Dermis microvascular lymphatic vessel endothelial cell (primary cell): ENCODE measurements at places on chromosomes 3 and 15. TPM values are rescaled to one million over a fixed set of nuclear protein-coding genes. Genes with fewer than 3 reads are reported as not detected.

The PSMD6 gene
- total RNA-seq = 89.0 and 99.6 TPM in 2 replicates

The GAP43 gene
- not detected in 2 replicates for total RNA-seq

The FRMD5 gene
- 0.89 and 1.5 TPM in 2 replicates for total RNA-seq

The ZNF445 gene
- 5.4 and 7.0 TPM in 2 replicates for total RNA-seq

The GOLGA8O gene
- under 0.01 and 0.13 TPM in 2 replicates for total RNA-seq

DNA sequence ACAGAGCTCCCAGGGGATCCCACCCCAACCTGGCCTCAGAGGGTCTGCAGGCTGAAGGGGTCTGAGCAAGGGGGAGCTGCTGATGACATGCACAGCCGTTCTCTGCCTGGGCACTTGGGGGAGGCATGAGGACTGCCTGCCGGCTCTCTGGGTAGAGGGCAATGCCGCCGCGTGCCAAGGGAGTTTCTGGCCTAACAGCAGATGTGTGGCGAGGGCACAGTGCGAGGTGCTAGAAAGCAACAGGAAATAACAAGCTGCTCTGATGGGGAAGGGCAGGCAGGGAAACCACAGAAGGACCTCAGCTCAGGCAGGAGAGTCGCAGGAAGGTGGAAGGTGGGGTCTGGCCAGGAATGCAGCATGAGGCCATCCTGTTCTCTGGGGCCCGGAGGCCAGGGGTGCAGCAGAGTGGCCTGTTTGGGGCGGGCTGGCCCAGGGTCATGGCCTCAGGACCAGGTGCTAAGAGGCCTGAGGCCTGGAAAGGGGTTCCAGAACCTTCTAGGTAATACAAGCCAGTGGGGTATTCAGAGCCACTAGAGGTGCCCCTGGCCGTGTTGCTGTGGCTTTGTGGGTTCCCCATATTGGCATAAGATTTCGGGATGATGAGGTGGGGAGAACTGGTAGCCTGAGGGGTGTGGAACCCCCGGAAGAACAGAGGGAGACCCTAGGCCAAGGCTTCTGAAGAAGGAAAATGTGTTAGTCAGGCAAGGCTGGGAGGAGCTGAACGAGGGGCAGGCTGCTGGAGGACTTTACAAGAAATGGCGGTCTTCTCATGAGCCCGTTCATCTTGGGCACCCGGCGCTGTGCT is 41.2 kb downstream of the RGMA start:
- DNase-seq = no peak

- no peak for DNase-seq
Observed at GRCh38 chr3:20811631-20812030, 625.6 kb upstream of the SGO1 start.

- peak; percentile 75 for DNase-seq
Observed at GRCh38 chr3:129314386-129315222, 35.9 kb downstream of the HMCES start.

GRCh38 chr3:178676942-178677790 is 140.9 kb downstream of the KCNMB2 start:
- DNase-seq = no peak

DNA sequence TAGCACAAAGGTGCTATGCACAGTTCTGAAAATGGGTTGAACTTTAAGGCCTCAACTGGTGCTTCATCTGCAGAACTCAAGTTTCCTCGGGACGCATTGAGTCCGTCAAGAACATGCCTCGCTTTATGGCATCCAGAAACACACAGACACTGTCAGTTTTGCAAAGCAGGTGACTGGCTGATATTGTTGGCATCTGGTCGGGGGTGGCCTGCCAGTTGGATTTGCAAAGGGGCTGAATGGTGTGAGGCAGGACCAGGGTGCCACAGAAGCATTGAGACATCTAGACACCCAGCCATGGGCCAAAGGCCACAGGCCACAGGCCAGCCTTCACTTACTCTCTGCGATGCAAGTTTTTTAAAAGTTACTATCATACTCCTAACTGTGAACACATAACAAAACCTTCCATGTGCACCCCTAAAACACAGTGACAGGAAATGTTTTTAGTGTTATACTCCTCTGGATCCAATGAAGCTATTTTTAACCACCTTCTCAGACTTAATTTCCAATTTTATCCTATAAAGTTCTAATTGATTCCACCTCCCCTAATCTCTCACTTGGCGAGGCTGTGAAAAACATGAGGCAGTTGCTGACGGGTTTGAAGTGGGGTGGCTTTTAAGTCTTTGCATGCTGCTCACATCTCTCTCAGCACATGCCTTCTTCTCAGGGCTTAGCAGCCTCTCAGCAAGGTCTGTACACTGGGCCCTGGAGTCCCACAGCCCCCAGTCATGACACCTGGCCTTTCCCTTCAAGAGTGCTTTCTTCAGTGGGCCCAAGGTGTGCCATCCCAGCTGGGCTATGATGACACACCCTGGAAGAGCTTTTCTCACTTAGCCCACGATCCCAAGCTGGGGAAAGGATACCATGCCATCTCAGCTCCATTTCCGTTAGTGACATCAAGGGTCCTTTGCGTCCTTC is 38.5 kb upstream of the DUSP7 start:
- DNase-seq = no peak

DNA sequence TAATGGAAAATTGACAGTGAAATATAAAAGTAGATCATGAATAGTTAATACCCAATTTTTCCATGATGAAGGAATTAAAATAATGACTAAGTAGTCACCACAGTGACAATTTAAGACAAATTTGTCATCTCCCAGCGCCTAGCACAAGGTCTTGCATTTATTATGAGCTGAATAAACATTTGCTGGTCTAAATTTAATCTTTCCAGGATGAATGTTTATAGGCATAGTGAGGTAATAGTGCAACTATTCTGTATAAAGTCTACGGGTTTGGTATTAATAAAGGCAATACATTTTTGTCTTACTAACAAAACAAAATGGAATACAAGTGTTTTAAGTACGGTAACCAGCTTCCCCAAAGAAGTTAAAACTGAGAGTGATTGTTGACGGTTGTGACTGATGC is 209.3 kb downstream of the CD47 start:
- DNase-seq = no peak

- no peak for DNase-seq
Observed at GRCh38 chr15:80990955-80991354, 1.3 kb upstream of the MESD start.

DNA sequence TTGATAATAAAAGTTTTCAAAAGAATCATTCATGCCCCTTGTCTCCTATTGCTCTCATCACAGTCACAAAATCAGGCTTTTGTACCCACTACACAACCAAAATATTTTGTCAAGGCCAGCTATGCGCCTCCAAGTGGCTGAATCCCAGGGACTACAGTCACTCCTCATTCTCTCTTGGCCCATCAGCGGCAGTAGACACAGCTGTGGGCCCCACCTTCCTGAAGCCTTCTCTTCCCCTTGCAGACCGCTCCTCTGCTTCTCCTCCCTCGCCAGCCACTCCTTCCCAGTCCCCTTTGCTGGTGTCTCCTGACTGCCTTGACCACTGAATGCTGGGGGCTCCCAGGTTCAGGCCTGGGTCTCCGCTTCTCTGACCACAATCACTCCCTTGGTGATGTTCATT is 52.1 kb downstream of the LSM3 start:
- DNase-seq = no peak

- DNase-seq = no peak
Observed at GRCh38 chr3:124876401-124876878, 10.7 kb downstream of the ITGB5 start.

GRCh38 chr3:198113206-198114053 is 153.4 kb downstream of the LMLN start:
- no peak for DNase-seq
